ENCODE measurements at places on chromosomes 6 and 20.

DNA sequence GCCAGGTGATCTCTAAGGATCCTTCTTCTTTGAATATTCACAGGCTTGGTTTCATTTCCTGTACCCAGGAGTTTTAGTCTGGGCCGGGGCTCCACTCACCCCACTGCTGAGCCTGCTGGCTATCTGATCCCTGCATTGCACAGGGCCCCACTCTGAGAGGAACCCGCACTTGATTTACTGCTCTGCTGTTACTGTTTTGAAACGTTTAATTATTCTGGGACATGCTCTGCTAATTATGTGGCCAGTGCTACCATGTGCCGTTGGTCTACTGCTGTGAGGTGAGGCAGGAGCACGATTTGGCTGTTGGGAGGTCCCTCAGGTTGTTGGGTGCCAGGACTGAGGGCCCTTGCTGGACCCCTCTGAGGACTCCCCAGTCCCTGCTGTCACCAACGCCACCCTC lies 108.7 kb upstream of the SIRPA start:
- peak; percentile 77 for DNase-seq

DNA sequence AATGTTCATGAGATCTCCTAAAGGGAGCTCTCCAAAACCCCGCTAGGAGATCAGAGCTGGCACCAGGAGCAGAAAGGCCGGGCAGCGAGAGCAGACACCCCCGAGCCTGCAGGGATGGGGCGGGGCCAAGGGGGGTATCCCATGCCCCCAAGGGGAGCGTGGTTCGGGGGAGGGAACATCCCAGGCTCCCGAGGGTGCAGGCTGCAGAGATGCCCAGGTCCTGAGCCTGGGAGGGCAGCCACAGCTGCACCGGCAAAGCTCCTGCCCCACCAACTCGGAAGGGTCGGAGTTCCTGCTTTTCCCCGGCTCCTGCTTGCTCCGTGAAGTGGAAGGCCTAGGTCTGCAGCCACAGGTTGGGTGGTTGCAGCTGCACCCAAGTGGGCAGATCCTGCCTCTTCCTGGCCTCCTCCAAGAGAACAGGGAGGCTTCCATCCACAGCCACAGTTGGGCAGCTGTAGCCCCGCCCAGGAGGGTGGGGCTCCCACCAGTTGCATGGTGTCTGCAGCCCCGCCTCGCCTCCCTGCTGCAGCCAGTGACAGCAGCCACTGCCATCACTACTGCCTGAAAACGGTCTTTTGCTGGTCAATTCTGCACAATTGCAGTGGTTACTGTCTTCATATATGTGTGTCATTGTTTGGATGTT lies 13.4 kb upstream of the GMNN start:
- no peak for DNase-seq

DNA sequence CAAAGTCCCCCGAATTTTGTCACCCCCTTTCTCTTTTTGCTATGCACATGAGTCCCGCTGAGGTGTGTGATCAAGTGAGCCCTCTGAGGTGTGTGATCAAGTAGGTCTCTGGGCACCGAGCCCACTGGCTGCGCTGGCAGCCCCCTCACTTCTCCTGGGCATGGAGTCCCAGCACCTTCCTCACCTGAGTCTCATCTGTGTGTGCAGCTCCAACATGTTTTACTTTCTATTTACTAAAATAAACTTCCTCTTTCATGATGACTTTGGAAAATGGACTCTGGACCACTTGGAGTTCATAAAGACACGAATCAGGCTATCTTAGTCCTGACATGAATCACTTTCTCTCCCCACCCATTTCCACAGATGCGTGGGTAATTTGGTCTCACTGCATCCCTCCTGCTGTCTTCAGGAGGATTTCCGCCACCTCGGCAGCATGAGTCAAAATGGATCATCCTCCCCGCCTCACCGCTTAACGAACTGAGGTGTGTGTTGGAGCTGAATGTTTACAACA lies 39.8 kb downstream of the PRDM1 start:
- peak; percentile 66 for DNase-seq

- DNase-seq, result no peak
These were observed 154.6 kb upstream of the TSHZ2 start for GRCh38 chr20:52817511-52817910.

DNA sequence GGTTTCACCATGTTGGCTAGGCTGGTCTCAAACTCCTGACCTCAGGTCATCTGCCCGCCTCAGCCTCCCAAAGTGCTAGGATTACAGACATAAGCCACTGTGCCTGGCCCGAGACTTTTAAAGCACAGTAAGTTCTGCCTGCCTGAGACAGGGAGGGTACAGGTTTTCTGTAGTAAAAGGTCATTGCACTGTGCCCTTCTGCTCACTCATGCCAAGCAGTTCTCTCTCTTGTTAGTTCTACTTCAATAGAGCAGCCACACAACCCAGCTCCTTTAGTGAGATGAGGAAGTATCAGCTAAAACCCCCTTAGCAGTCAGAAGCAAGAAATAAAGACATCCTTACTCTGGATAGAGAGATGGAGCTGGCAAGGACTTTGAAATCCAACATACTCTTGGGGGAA lies 52.4 kb upstream of the ARMH2 start:
- no peak for DNase-seq

DNA sequence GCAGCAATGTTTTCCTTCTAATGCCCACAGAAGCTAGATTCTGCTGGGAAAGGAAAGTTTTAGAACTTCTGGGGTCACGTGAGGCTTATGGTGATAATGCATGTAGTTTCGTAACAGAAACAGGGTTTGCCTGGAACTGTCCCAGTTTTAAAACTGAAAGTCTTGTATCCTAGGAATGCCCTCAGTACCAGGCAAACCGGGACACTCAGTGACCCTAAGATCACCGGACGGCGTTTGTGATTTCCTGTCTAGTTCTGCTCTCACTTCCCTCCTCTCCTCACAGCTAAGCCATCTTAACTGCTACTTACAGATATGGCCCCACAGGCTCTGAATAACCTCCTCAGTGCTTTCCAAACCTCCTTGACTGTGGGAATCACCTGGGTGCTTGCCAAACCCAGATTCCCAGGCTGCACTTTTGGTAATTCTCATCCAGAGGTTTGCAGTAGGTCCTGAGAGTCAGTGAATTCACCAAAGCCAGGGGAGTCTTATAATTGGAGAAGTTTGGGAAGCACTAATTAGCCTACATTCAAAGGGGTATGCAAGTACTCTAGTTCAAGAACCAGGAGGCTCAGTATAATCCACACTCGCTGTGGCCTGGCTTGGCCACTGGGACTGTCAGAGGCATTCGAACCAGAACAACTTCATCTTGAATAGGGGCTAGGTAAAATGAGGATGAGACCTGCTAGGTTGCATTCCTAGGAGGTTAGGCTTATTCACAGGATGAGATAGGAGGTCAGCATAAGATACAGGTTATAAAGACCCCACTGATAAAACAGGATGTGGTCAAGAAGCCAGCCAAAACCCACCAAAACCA lies 231.6 kb upstream of the MYLIP start:
- DNase-seq, result peak; percentile 85
